ENCODE measurements at places on chromosomes 1 and 21. TPM values are rescaled to one million over a fixed set of nuclear protein-coding genes. Genes with fewer than 3 reads are reported as not detected.
A peak's percentile ranks its signal among the peaks of the same experiment; 100 is the strongest.

Gene HUNK
- 2.1 TPM for total RNA-seq

GRCh38 chr1:147748676-147749350, 11.6 kb downstream of the GJA5 start:
- no peak overlapping the region for H3K27ac ChIP-seq
- no peaks in the 10 kb centered on the region for H3K27me3 ChIP-seq
- no peak for DNase-seq
- H3K4me1 ChIP-seq: peaks cover 8% of the 10 kb centered on the region

DNA sequence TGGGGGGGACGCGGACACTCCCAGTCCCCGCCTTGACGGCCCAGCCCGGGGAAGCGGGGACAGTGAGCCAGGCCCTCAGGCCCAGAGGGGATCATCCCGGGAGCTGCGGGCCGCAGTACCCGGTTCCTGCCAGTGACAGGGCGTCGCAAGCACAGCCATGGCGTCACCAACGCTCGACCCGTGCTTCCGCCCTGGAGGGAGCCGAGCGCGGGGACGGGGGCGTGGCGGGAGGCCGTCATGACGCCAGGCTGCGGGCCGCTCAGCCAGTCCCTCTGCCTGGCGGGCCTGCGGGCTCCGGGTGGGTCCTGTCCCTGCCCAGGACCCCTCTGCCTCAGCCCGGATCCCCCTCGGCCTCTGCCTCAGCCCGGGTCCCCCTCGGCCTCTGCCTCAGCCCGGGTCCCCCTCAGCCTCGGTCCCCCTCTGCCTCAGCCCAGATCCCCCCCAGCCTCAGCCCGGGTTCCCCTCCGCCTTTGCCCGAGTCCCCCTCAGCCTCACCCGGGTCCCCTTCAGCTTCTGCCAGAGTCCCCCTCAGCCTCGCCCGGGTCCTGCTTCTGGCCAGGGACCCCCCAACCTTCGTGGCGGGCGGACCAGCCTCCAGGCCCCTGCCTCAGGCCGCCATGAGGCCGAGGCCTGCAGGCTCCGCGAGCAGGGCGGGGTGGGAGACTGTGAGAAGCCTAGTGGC, 2.3 kb upstream of the SLC2A5 start:
- no peaks in the 10 kb centered on the region for H3K27me3 ChIP-seq
- peaks cover 8% of the 10 kb centered on the region for H3K4me1 ChIP-seq
- no peak overlapping the region for H3K27ac ChIP-seq
- no peaks in the 10 kb centered on the region for H3K36me3 ChIP-seq
- DNase-seq: no peak
- no peak overlapping the region for H3K4me3 ChIP-seq

Gene LCE1A
- total RNA-seq: not detected

GRCh38 chr1:150928286-150928685, 2.1 kb downstream of the SETDB1 start:
- H3K4me1 ChIP-seq: peaks cover 11% of the 10 kb centered on the region
- DNase-seq: no peak
- no peak overlapping the region for H3K27ac ChIP-seq
- no peaks in the 10 kb centered on the region for H3K27me3 ChIP-seq
- H3K4me3 ChIP-seq: no peak overlapping the region

DNA sequence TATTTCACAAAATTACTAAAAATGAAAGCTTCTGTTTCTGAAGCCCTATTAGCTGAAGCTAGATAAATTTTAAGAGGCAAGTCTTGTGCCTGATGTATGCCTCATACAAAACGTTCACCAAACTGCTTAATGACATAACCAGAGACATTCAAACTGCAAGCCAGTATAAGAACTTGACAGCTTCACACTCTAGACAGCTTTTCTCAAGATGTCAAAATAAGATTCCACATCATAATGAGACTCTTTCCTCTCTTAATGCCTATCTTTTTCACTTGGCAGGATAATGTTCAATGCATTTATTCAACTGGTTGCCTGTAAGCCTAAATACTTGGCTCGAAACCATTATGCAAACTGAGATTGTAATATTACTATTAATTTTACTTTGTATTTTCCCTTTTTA, 424.0 kb downstream of the LTN1 start:
- H3K27me3 ChIP-seq: no peaks in the 10 kb centered on the region
- no peak overlapping the region for H3K27ac ChIP-seq
- H3K36me3 ChIP-seq: no peaks in the 10 kb centered on the region
- no peak overlapping the region for H3K4me3 ChIP-seq

Gene UTP25
- 8.9 TPM for total RNA-seq

- H3K4me1 ChIP-seq: no peaks in the 10 kb centered on the region
- H3K27me3 ChIP-seq: no peaks in the 10 kb centered on the region
- H3K36me3 ChIP-seq: no peaks in the 10 kb centered on the region
- H3K27ac ChIP-seq: no peak overlapping the region
These were observed 127.9 kb downstream of the PTPRU start for GRCh38 chr1:29364101-29364678.

Gene PDZK1
- 0.31 TPM for total RNA-seq

DNA sequence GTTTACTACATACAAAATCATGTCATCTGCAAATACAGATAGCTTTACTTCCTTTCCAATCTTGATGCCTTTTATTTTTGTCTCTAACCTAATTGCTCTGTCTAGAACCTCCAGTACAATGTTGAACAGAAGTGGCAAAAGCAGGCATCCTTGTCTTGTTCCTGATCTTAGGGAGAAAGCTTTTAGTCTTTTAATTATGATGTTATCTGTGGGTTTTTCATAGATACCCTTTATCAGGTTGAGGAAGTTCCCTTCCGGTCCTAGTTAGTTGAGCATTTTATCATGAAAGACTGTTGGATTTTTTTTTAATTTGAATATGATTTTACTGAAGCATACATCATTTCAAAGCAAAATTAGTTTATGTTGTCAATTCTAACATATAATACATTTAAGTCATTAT, 45.7 kb upstream of the DISC1 start:
- no peaks in the 10 kb centered on the region for H3K4me1 ChIP-seq
- H3K36me3 ChIP-seq: no peaks in the 10 kb centered on the region
- no peaks in the 10 kb centered on the region for H3K27me3 ChIP-seq
- no peak overlapping the region for H3K27ac ChIP-seq
- H3K4me3 ChIP-seq: no peak overlapping the region

DNA sequence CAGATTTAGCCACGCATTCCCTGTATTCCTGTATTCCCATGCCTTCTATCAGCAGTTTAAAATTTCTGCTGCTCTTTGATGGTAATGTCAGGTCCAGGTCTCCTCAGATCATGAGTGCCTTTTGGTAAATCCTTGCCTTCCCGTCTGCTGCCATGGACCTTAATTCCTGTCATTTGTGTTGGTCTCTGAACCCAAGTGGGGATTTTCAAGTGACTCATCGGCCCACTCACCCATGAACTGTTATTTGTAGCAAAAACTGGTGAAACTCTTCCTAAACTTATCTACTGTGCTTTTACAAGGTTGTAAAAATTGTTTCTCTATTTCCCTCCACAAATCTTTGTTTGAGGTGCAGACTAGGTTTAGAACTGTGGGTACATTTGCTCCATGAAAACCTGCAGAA, 47.4 kb downstream of the ACTN2 start:
- H3K27me3 ChIP-seq: no peaks in the 10 kb centered on the region
- no peak for DNase-seq
- H3K27ac ChIP-seq: no peak overlapping the region
- H3K4me1 ChIP-seq: no peaks in the 10 kb centered on the region
- no peaks in the 10 kb centered on the region for H3K36me3 ChIP-seq
- H3K4me3 ChIP-seq: no peak overlapping the region

- H3K4me3 ChIP-seq: no peak overlapping the region
- no peaks in the 10 kb centered on the region for H3K36me3 ChIP-seq
- peak overlapping the region; percentile 40 for H3K27ac ChIP-seq
- H3K27me3 ChIP-seq: no peaks in the 10 kb centered on the region
- peak; percentile 90 for DNase-seq
These were observed 12.9 kb upstream of the TMEM125 start for GRCh38 chr1:43256675-43257570.

- no peak overlapping the region for H3K27ac ChIP-seq
- DNase-seq: peak; percentile 73
- peaks cover 16% of the 10 kb centered on the region for H3K4me1 ChIP-seq
- peaks cover 9% of the 10 kb centered on the region for H3K27me3 ChIP-seq
- H3K36me3 ChIP-seq: no peaks in the 10 kb centered on the region
These were observed 4.1 kb upstream of the TFAP2E start for GRCh38 chr1:35568975-35569395.

DNA sequence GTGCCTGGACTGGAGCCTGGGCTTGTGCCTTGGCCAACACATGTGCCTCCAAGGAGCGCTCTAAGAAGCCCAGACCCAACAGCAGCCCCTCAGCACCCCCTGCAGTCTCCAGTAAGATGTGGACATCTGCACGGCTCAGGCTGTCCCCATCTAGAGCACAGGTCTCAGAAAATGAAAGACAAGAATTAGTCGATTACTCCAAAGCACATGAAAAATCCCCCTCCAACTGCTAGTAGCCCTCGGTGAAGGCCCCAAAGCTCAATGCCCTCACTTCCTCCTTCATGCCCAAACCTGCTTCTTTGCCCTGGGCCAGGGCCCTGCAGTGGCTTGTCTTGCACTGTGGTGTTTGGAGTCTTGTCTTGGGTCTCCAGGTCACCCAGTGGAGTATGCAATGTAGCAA, 21.9 kb upstream of the ERO1B start:
- H3K4me3 ChIP-seq: no peak overlapping the region
- DNase-seq: no peak
- H3K27ac ChIP-seq: no peak overlapping the region

- H3K36me3 ChIP-seq: no peaks in the 10 kb centered on the region
- H3K27me3 ChIP-seq: no peaks in the 10 kb centered on the region
- no peak overlapping the region for H3K4me3 ChIP-seq
- peaks cover 2% of the 10 kb centered on the region for H3K4me1 ChIP-seq
- no peak overlapping the region for H3K27ac ChIP-seq
- no peak for DNase-seq
These were observed 32.3 kb downstream of the PTPRC start for GRCh38 chr1:198671136-198671535.

GRCh38 chr1:170932236-170932635, 3.1 kb upstream of the MROH9 start:
- H3K27ac ChIP-seq: no peak overlapping the region
- no peaks in the 10 kb centered on the region for H3K27me3 ChIP-seq
- H3K36me3 ChIP-seq: no peaks in the 10 kb centered on the region
- DNase-seq: no peak
- no peak overlapping the region for H3K4me3 ChIP-seq

DNA sequence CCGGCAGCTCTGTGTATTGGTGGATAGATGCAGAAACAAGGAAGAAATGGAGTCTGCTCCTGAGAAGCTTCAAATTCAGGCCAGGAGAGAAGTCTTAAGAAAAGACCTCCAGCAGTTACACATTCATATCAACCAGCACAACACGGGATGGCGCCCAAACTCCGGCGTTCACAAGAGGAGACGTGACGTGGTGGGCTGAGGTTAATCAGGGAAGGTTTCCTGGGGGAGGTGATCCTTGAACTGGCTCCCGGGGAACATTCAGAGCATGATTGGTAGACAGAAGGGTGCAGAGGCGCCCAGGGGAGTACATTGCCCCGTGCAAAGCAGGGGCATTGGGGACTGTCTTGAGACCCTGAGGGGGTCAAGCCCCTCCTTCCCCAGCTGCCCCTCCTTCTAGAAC, 27.7 kb upstream of the SPSB1 start:
- H3K4me3 ChIP-seq: no peak overlapping the region
- no peak overlapping the region for H3K27ac ChIP-seq
- H3K4me1 ChIP-seq: peaks cover 7% of the 10 kb centered on the region
- no peaks in the 10 kb centered on the region for H3K27me3 ChIP-seq

Gene KRTAP21-2
- not detected for total RNA-seq

DNA sequence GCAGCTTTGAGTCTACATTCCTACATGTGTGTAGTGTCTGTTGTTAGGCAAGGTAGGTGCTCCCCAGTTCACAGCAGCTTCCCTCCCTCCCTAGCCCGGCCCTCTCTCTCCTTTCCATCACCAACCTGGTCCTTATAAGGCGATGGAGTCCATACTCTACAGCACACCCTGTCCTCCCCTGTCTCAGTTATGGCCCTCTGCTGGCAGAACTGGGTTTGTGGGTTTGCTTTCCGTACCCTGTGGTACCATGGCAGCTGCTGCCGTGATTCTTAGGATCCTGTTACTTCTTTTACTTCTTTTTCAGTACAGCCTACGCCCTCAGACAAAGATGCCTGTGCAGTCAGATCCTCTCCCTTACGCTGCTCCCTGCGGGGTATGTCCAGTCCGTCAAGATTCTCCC, 31.7 kb downstream of the AK5 start:
- no peak for DNase-seq
- no peak overlapping the region for H3K27ac ChIP-seq
- H3K4me3 ChIP-seq: no peak overlapping the region
- H3K36me3 ChIP-seq: no peaks in the 10 kb centered on the region
- H3K4me1 ChIP-seq: no peaks in the 10 kb centered on the region

- H3K4me1 ChIP-seq: no peaks in the 10 kb centered on the region
- H3K36me3 ChIP-seq: peaks cover 27% of the 10 kb centered on the region
- DNase-seq: no peak
- no peaks in the 10 kb centered on the region for H3K27me3 ChIP-seq
These were observed 80.0 kb upstream of the HP1BP3 start for GRCh38 chr1:20867062-20867461.

DNA sequence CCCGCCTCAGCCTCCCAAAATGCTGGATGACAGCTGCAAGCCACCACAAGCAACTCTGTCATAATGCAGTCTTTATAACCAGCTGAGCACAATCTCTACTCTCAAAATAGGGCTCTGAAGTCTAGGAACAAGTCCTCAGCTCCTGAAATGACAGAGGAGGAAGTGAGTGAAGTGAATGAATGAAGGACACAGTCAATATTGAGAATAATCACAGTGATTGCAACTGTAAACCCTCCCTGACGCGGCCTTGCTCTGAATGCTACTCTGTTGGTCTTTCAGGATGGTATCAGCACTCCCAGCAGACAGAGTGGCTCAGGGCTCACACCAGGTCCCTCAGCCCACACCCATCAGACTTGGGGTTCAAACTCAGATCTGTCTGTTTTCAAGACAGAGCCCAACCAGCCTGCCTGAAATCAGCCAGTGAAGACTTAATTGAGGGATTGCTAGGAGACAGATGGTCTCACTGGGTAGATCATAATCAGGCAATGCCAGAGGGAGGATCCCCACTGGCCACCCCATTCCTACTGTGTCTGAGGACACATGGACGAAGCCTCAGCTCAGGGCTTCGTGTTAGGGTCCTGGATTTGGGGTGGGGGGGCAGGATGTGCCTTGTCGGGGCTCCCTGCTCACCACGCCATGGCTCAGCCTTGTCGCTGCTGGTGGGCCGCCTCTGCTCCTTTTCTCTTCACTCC, 20.9 kb downstream of the RNF187 start:
- no peaks in the 10 kb centered on the region for H3K36me3 ChIP-seq
- DNase-seq: no peak
- H3K4me1 ChIP-seq: no peaks in the 10 kb centered on the region
- no peak overlapping the region for H3K4me3 ChIP-seq

GRCh38 chr1:85824066-85824840, 116.0 kb upstream of the ZNHIT6 start:
- no peaks in the 10 kb centered on the region for H3K27me3 ChIP-seq
- H3K4me1 ChIP-seq: no peaks in the 10 kb centered on the region
- H3K4me3 ChIP-seq: no peak overlapping the region
- no peaks in the 10 kb centered on the region for H3K36me3 ChIP-seq
- no peak for DNase-seq

- peaks cover 9% of the 10 kb centered on the region for H3K4me1 ChIP-seq
- no peak overlapping the region for H3K27ac ChIP-seq
- no peak overlapping the region for H3K4me3 ChIP-seq
- no peak for DNase-seq
These were observed 171.5 kb upstream of the IRF2BP2 start for GRCh38 chr1:234781241-234782065.

Measured in upper lobe of left lung (tissue), 6 donors.